ENCODE measurements at places on chromosomes 13 and 19.

DNA sequence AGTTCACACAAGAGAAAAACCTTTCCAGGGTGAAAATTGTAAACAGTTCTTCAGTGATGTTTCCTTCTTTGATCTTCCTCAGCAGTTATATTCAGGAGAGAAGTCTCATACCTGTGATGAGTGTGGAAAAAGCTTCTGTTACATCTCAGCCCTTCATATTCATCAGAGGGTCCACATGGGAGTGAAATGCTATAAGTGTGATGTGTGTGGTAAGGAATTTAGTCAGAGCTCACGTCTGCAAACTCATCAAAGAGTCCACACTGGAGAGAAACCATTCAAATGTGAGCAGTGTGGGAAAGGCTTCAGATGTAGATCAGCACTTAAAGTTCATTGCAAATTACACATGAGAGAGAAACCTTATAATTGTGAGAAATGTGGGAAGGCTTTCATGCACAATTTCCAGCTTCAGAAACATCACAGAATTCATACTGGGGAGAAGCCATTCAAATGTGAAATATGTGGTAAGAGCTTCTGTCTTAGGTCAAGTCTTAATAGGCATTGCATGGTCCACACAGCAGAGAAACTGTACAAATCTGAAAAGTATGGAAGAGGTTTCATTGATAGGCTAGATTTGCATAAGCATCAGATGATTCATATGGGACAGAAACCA lies 6.9 kb downstream of the ZNF222 start:
- no peak for DNase-seq

- no peak for DNase-seq
These were observed 16.0 kb downstream of the MAG start for GRCh38 chr19:35307931-35308330.

- DNase-seq = no peak
These were observed 6.8 kb downstream of the DOHH start for GRCh38 chr19:3493651-3494050.

DNA sequence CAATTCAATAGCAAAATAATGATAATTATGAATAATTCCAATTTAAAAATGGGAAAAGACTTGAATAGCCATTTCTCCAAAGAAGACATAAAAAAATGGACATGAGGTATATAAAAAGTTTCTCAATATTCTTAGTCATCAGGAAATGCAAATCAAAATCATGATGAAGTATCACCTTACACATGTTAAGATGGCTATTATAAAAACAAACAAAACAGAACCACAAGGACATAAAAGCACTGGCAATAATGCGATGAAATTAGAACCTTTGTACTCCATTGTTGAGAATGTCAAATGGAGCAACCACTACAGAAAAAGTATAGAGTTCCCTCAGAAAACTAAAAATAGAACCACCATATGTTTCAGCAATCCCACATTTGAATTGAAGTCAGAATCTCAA lies 1186.1 kb downstream of the SLITRK5 start:
- no peak for DNase-seq

DNA sequence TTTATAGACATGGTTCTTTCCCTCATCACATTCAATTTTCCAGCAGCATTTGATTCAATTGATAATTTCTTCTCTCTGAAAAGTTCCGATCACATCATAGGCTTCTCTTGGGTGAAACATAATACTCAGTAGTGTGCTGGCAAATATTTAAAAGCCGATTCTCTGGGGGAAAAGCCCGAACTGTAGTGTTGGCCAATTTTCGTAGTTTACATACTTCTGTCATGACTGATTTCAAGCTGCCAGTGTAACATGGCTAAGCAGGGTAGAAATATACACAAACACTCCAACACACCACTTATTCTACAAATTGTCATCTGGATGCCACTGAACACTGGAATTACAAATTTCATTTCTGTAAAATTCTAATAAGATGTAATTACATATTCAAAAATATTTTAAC lies 56.1 kb upstream of the FREM2 start:
- DNase-seq = no peak

GRCh38 chr19:45876411-45877197 lies 9.3 kb downstream of the IRF2BP1 start:
- DNase-seq = no peak

GRCh38 chr19:6811378-6811777 lies 38.9 kb downstream of the VAV1 start:
- DNase-seq = no peak

DNA sequence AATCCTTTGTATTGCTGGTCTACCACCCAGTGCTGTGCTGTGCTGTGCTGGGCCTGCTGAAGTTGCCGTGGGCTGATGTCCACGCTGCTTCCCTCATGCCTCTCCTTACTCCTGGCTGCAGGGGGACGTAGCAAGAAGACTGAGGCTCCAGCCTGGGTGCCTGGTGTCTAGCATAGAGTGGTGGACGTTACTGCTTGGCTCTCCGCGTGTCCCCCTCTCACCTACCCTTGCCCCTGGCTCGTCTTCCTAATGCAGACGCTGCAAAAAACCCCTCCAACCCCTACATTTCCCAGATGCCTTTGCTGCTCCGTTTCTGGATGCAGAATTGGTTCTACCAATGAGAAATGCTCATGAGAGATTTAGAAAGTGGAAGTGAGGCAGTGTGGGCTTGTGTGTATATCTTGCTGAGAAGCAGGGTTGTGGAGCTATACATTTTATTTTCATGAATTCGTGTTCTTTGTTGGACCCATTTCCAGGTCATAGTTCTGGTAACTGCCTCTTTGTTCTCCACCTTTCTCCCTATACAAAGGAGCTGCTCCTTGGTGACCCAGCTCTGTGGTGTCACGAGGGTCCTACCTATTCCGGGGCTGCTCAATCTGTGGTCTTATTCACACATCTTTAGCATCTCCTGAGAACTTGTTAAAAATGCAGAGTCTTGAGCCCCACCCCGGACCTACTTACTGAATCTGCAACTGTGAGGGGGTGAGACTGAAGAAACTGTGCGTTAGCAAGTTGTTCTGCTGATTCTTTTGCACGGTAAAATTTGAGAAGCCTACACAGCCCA lies 7.9 kb upstream of the DENND1C start:
- no peak for DNase-seq

GRCh38 chr19:46863818-46864629 lies 3.2 kb downstream of the ARHGAP35 start:
- no peak for DNase-seq

DNA sequence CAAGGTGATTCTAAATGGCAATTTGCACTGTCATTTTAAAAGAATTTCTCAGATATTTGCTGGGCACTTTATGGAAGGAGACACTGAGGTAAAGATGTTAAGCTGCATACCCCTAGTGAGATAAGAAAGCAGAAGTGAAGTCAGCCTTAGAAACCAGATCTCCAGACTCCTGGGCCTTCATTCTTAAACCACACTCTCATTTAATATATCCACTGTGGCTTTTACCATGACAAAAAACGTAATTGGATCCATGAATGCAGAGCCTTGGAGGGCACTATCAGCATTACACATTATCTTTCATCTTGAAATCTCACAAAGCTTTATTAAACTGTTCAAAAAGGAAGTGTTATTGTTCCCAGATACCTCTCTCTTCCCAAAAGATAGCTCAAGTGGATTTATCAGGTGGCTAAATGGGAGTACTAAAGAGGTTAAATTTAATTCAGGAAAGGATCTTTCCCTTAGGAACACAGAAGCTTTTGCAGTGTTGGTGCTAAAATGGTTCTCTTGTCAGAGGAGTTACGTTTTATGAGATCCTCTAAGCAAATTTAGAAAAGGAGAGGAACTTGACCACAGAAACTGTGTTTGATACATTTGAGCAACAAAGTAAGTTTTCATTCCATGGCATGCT lies 1060.4 kb downstream of the EFNB2 start:
- DNase-seq = no peak

DNA sequence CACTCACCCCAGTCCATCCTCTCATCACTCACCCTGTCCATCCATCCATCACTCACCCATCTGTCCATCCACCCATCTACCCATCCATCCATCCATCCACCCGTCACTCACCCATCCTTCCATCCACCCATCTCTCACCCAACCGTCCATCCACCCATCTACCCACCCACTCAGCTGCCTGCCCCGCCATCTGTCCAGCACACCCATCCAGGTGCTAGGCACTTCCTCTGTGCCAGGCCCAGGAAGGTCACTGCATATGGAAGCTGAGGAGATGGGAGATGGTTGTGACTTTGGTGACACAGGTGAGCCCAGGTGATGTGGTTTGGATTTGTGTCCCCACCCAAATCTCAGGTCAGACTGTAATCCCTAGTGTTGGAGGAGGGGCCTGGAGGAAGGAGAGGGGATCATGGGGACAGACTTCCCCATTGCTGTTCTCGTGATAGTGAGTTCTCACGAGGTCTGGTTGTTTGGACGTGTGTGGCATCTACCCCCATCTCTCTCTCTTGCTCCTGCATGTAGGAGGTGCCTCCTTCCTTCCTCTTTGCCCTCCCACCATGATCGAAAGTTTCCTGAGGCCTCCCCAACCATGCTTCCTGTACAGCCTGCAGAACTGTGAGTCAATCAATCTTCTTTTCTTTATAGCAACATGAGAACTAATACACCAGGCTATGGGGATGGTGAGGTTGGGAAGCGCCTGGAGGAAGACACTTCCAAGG lies 15.9 kb upstream of the C13orf46 start:
- DNase-seq = no peak

DNA sequence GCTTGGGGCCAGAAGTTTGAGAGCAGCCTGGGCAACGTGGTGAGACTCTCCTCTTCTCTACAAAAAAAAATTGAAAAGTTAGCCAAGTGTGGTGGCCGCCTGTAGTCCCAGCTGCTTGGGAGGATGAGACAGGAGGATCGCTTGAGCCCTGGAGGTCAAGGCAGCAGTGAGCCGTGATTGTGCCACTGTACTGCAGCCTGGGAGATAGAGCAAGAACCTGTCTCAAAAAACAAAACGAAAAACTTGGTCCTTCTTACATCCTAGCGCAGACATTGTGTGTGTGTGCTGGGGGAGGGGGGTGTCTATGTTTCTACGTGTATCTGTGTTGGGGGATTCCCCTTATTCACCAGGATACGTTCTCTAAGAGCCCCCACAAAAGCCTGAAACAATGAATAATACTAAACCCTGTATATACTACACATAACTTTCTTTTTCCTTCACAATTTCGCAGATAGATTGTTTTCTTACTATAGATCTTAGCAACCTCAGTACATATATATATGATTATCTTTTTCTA lies 7.9 kb downstream of the AXL start:
- DNase-seq = no peak

- no peak for DNase-seq
These were observed 331.3 kb downstream of the UQCRFS1 start for GRCh38 chr19:28881616-28882015.

DNA sequence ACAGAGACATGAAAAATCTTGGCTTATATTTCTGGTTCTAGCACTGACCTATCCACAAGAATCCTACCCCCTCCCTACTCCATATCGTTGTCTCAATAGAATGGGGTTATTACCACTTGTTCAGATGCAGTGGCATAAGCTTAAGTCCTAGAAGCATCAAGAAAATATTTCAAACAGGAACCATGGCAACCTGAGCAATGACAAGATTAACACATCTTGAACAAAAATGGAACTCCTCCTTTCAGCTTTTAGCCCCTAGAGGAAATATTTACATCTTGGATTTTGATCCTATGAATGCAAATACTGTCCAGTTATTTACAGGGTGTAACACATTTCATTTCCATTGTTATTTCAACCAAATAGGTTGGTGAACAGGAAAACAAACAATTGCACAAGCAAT lies 46.1 kb upstream of the TSC22D1 start:
- DNase-seq = no peak

GRCh38 chr13:44414716-44415115 lies 41.1 kb downstream of the SERP2 start:
- no peak for DNase-seq

DNA sequence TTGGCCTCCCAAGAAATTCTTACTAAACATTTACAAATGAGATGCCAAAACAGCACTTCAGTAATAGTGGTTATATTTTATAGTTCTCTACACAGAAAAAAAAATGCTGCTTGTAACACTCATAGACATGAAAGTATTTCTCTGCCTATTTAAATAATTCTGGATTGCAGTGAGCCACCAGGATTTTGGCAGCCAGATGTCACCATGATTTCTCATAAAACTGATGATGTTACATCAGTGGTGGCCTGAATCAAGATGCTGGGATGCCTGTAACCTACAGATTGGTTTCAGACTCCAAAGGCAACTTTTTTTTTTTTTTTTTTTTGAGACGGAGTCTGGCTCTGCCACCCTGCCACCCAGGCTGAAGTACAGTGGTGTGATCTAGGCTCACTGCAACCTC lies 2.7 kb upstream of the CAPS start:
- DNase-seq = no peak

- DNase-seq = no peak
These were observed 17.6 kb upstream of the ZNF835 start for GRCh38 chr19:56689198-56689597.

DNA sequence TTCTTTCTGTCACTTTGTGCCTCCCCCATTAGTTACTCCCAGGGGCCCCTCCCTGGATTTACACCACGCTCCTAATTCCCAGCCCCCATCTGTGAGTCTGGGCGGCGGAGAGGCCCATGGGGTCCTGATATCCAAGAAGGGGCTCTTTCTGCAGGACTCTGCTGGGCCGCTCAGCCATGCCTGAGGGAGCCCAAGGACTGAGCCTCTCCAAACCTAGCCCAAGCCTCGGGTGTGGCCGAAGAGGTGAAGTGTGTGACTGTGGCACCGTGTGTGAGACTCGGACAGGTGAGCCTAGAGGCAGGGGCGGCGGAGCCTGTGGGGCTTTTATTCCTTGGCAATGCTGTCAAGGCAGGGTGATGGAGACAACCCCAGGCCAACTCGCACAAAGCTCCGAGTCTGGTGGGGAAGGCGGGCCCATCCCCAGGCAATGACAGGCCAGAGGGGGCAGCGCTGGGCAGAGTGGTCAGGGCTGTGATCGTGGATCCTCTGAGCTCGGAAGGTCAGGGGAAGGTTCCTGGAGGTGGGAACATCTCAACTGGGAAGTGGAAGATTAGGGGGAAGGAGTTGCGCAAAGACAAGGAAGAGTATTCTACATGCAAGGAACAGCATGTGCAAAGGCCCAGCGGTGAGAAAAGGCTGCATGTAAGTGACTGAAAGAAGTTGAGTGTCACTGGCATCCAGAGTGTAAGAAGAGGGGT lies 1.6 kb downstream of the PLEKHG2 start:
- no peak for DNase-seq

DNA sequence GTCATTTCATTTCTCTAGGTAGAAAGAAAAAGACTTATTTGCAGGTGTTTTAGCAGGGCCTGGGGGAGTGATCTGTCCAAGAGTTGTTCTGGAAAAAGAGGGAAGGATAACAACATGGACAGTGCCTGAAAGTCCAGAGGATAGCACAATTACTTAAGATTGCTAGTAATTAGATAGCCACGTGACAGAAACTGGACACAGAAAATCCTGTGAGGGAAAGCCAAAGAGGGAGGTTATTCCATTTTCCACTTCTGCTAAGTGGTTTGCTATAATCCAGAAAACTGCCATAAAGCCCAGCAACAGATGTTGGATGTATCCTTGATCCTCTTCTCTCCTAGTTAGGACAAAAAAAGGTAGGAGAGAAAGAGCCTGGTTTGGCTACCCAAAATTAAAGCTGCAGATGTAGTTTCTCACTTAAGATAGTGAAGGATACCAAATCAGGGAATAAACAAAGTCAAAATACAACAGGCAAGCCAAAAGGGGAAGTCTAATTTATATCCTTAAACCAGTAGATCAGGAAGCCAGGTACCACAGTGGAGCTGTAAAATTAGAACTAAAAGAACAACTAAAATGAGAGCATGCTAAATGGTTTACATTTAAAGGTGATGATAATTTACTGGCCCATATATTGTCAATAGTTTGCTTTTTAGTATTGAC lies 140.2 kb downstream of the VWA8 start:
- DNase-seq = no peak

- DNase-seq = no peak
These were observed 2321.8 kb upstream of the PCDH20 start for GRCh38 chr13:63737418-63737817.
